Esophagus squamous epithelium (tissue), 5 donors: ENCODE measurements at places on chromosomes 16 and 17.

GRCh38 chr16:74034862-74035261 is 261.8 kb upstream of the PSMD7 start:
- DNase-seq: no peak

GRCh38 chr16:68037841-68038597 is 14.9 kb downstream of the DUS2 start:
- DNase-seq: no peak

DNA sequence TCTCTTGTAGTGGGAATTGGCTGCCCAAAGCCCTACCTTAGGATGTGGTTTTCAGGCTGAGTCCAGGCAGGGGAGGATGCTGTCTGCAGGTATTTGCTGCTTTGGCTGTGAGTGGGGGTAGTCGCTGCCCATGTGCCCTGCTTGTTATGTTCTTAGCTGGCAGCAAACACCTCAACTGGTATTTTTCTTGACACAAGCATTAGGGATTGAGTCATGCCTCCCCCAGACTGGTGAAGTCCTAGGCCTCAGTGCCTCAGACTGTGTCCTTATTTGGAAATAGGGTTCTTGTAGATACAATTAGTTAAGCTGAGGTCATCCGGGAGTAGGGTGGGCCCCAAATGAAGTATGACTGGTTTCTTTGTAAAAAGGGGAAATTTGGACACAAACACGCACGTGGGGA is 808.3 kb upstream of the EEF2KMT start:
- DNase-seq: no peak

- DNase-seq: no peak
Measured at GRCh38 chr16:58418601-58419000, 26.3 kb downstream of the GINS3 start.

GRCh38 chr17:37176723-37177122 is 199.1 kb upstream of the C17orf78 start:
- DNase-seq: no peak

DNA sequence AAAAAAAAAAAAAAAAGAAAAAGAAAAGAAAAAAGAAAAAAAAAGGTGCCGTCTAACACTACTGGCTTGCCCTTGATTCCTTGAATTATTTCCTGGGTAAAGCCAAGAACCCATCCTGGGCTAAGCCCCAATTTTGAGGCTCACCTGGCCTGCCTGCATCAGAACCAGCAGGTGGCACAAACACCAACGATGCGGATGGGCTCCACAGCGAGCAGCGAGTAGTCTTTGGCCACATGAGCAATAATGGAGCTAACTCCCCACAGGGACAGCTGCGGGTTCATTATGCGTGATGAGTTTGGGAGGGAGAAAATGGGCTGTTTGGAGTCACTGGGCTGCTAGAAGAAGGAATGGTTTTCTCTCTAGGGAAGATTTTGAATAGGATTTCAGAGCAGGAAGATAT is 91.1 kb downstream of the ASIC2 start:
- DNase-seq: no peak

DNA sequence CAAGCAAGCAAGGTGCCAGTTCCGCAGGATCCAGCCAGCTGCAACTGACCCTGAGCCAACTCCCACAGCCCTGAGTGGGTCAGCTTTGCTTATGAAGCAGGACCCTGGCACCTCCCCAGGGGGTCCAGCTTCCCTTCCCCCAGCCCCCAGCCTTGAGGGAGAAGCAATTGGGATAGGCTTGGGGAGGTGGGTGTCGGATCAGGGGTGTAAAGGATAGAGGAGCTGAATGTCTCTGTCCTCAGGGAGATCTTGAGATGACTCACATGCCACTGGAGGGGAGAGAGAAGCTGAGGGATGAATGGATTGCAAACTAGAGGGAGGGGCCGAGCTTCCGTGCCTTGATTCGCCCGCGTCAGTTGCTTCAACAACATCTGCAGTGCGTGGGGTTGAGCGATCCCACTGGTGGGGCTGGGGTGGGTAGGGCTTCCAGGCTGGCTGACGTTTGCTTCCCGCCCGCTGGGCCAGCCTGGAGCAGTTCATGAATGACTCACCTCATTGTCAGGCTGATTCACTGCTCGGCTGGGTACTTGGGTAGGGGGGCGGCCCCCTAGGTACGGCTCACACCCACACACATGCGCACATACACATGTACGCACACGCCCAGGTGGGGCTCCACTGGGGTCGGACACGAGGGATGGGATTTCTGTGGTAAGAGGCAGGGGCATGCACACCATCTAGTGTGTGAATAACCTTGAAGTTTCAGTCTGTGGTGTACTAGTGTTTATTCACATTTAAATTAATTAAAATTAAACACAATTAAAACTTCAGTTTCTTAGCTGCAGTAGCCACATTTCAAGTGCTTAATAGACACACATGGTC is 3.6 kb upstream of the HROB start:
- DNase-seq: peak; percentile 20

GRCh38 chr17:74126179-74126900 is 77.1 kb upstream of the RPL38 start:
- DNase-seq: no peak

DNA sequence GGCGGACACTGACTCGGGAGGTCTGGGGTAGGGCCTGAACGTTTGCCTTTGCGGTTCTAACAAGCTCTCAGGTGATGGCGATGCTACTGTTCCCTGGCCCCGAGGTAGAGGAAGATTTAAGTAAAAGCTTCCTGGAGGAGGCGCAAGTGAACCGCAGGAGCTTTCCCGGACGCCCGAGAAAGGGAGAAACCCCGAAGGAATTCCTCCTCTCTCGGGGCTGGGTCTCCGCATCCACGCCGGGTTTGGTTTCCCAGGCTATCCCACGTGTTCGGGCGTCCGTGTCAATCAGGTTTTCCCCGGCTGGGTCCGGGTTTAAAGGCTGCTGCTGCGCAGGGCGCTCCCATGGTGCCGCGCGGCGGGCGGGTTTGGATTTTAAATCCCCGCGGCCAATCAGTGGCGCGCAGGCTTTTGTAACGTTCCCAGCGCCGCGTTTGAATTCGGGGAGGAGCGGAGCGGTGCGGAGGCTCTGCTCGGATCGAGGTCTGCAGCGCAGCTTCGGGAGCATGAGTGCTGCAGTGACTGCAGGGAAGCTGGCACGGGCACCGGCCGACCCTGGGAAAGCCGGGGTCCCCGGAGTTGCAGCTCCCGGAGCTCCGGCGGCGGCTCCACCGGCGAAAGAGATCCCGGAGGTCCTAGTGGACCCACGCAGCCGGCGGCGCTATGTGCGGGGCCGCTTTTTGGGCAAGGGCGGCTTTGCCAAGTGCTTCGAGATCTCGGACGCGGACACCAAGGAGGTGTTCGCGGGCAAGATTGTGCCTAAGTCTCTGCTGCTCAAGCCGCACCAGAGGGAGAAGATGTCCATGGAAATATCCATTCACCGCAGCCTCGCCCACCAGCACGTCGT is at the start of gene PLK1:
TSS of gene PLK1 (plus strand) at position 460 of the 844 bp plus-strand sequence. CDS start at position 504, 44 bp downstream.
- no peak for DNase-seq

DNA sequence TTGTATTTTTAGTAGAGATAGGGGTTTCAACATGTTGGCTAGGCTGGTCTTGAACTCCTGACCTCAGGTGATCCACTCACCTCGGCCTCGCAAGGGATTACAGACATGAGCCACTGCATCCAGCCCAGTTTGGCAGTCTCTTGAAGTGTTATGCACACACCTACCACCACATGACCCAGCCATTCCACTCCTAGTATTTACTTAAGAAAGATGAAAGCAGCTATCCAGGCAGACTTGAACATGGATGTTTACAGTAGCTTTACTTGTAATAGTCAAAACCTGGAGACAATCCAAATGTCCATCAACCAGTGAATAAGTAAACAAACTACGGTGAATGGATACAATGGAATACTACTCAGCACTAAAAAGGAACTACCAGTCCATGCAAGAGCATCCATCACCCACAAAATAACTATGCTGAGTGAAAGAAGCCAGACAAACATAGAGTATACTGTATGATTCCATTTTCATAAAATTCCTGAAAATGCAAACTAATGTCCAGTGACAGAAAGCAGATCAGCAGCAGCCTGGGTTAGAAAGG is 37.8 kb upstream of the RASD1 start:
- no peak for DNase-seq

DNA sequence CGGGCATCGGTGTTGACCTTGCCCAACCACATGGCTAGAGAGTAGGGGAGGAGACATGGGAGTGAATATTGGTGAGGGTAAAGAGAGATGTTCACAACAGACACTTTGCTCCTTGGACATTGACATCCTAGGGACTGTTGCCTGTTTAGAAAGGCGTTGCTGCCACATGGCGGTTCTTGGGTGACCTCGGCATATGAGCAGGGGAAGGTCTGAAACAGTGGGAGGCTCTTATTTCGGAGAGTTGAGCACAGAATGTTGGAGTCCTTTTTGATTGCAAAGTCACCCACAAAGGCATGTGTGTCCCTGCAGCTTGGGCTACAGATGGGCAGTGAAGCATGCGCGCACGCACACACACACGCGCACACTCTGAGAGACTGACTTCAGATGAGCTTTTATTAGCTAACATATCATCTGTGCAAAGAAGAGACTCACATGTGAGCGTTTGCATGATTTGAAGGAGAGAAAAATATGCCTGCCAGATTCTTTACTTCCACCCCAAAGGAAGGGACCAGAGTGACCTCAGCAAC is 104.4 kb downstream of the SHISA9 start:
- DNase-seq: no peak

GRCh38 chr16:67039260-67040020 is 10.5 kb downstream of the CBFB start:
- DNase-seq: no peak

DNA sequence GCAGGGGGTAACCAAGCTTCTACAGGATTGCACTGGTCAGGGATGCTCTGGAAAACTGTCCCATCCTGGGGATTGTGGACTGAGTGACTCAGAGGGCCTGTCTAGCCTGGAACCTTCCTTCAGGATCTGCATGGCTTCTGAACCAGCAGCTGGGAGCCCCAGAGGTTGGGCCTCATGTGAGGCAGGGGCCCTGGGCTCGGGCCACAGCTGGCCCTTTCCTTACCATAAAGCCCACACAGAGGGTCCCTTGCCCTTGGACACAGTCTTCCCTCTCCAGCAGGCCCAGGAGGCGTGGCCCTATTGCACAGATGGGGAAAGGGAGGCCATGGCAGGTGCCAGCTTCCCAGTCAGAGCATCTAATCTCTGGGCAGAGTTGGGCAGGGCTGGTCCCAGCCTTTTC is 30.5 kb downstream of the ADCY7 start:
- DNase-seq: no peak

GRCh38 chr17:74618451-74618850 is 5.1 kb downstream of the CD300E start:
- DNase-seq: no peak

- DNase-seq: no peak
Measured at GRCh38 chr16:50838165-50838564, 96.3 kb downstream of the CYLD start.

- no peak for DNase-seq
Measured at GRCh38 chr16:88701581-88702370, 4.4 kb downstream of the RNF166 start.

DNA sequence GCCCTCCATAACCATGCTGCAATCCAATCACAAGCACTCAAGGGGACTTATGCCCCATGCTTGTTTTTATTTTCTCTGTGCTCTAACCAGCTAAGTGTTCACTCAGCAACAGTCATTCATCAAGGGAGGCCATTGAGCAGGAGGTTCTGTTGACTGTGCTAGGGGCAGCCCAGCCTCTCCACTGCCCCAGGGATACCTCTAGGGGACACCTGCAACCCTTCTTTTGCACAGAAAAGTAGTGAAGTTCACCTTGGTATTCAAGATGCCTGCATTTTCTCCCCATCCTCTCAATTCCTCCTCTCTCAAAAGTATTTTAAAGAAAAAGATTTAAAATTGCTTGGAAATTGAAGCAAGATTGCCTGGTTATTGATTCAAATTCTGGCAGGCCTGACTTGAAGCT is 124.7 kb upstream of the GNAO1 start:
- DNase-seq: no peak

GRCh38 chr17:36863131-36863530 is 74.1 kb upstream of the LHX1 start:
- DNase-seq: no peak

GRCh38 chr16:80691111-80691741 is 113.2 kb downstream of the CDYL2 start:
- DNase-seq: no peak

- no peak for DNase-seq
Measured at GRCh38 chr17:50414808-50415207, 11.2 kb upstream of the ACSF2 start.

GRCh38 chr16:88030498-88030897 is 79.3 kb downstream of the BANP start:
- no peak for DNase-seq
